Activated CD4-positive, alpha-beta T cell treated with anti-CD3 and anti-CD28 coated beads for 36 hours (primary cell): ENCODE measurements at places on chromosomes 7 and 10.
A peak's percentile ranks its signal among the peaks of the same experiment; 100 is the strongest.

DNA sequence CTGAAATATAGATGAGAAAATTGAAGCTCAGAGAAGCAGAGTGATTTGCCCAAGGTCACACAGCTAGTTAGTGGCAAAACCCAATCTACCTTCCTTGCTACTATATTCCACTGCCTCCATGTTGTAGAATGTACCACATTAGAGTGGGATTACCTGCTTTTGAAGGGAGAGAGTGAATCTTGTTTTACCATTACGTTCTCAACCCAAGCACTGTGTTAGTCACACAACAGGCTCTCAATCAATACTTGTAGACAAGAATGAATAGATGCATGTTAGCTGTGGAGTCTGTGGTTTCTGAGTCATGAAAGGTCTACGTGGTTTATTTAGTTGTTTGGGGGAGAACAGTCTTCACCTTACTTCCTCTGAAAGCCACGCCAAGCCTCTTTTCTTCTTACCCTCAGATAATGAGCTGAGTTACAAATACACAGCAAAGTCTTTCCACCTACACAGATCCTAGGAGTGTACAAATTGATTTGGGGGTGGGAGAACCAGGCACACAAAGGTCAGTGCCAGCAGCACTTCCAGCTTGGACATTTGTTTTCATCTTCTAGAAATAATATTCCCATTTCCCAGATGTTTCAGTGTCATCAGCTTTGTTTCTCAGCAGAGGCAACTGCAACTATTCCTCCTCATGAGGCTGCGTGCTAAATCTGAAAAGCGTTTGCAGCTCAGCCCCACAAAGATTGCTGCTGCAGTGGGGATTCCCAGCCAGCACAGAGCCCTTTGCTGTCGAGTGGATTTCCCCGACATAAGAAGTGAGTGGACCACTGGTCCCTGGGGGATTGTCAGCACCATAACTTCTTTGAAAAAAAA, 71.5 kb upstream of the ADO start:
- no peak overlapping the region for H3K27ac ChIP-seq
- H3K4me1 ChIP-seq, result peaks cover 25% of the 10 kb centered on the region
- no peaks in the 10 kb centered on the region for H3K36me3 ChIP-seq
- H3K27me3 ChIP-seq, result peaks cover 5% of the 10 kb centered on the region
- peak; percentile 79 for DNase-seq
- peak overlapping the region; percentile 3 for H3K4me3 ChIP-seq

GRCh38 chr10:121330563-121330962, 267.7 kb downstream of the FGFR2 start:
- no peaks in the 10 kb centered on the region for H3K36me3 ChIP-seq
- no peak overlapping the region for H3K4me3 ChIP-seq
- no peak for DNase-seq
- no peak overlapping the region for H3K27ac ChIP-seq
- peaks cover 2% of the 10 kb centered on the region for H3K27me3 ChIP-seq

GRCh38 chr10:77925410-77925794, 1.2 kb downstream of the DLG5 start:
- peaks cover 7% of the 10 kb centered on the region for H3K4me1 ChIP-seq
- no peak overlapping the region for H3K27ac ChIP-seq
- no peaks in the 10 kb centered on the region for H3K36me3 ChIP-seq

DNA sequence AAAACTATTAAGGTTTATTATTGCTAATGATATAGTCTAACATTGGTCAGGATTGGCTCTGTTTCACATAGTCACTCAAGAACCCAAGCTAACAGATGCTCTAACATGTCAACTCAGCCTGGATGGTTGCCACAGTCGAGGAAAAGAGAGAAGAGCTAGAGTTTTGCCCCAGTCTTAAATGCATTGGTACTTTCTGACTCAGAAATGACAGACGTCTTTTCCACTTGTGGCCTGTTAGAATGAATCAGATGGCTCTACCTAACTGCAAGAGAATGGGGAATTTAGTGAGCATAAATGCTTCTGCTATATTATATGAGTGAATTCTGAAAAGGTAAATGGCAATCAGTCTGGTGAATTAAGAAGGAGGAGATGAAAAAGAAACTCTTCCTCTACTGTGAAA, 13.9 kb downstream of the HECTD2 start:
- peaks cover 16% of the 10 kb centered on the region for H3K4me1 ChIP-seq
- peaks cover 5% of the 10 kb centered on the region for H3K36me3 ChIP-seq
- peak; percentile 54 for DNase-seq
- no peaks in the 10 kb centered on the region for H3K27me3 ChIP-seq

DNA sequence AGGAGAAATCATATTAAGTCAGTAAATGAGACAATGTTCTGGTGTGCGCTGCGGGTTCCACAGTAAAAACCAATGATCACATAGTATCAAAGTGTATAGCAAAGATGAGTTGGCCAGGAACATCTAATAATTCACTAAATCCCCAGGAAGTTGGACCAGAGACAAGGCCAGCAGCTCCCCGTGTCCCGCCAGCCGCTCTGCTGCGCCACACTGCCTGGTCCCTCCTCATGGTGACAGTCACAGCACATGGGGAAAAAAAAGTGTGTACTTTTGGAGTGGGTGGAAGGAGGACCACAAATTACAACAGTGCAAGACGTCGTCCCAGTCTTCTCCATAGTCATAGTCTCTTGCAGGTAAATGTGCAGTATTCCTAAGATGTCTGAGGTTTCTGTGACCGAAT, 239.0 kb upstream of the RNF32 start:
- H3K4me1 ChIP-seq, result no peaks in the 10 kb centered on the region
- H3K36me3 ChIP-seq, result no peaks in the 10 kb centered on the region
- no peak overlapping the region for H3K27ac ChIP-seq
- H3K27me3 ChIP-seq, result peaks cover 3% of the 10 kb centered on the region
- no peak overlapping the region for H3K4me3 ChIP-seq
- no peak for DNase-seq

DNA sequence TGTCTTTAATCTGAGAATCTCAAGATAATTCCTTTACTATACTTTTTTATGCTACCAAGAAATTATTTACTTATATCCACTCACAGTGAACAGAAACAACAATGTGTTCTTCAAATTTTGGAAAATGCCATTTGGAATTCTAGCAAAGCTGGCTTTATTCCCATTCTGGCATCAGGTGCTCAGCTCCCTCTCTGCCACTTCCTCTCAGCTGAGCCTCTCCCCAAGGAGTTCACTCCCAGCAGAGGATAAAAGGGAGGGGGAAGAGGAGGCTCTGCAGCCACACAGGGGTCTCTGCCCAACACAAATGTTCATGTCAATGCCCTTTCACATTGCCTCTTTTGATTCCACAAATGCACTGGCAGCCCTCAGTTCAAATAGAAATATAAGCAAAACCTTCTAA, 116.9 kb downstream of the CPEB3 start:
- no peak for DNase-seq
- no peaks in the 10 kb centered on the region for H3K4me1 ChIP-seq
- H3K36me3 ChIP-seq, result peaks cover 12% of the 10 kb centered on the region
- no peak overlapping the region for H3K27ac ChIP-seq
- no peak overlapping the region for H3K4me3 ChIP-seq

DNA sequence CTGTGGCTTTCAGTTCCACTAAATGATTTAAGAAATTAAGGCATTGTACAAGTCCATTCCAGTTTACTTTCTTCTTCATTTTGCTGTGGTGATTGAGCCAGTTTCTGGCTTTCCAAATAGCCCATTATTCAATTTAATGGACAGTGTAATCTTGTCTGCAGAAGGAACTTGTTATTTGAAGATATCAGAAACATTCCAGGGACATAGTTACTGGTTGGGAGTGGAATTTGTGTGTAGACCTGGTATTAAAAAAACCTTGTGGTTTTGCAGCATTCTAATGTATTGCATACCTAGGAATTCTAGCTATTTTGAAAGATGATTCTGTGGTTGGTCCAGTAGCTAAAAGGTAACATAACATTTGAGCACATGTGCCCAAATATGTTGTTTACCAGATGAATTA, 72.2 kb downstream of the MCU start:
- no peak for DNase-seq
- no peaks in the 10 kb centered on the region for H3K4me1 ChIP-seq
- H3K4me3 ChIP-seq, result no peak overlapping the region
- H3K27me3 ChIP-seq, result no peaks in the 10 kb centered on the region
- no peak overlapping the region for H3K27ac ChIP-seq

DNA sequence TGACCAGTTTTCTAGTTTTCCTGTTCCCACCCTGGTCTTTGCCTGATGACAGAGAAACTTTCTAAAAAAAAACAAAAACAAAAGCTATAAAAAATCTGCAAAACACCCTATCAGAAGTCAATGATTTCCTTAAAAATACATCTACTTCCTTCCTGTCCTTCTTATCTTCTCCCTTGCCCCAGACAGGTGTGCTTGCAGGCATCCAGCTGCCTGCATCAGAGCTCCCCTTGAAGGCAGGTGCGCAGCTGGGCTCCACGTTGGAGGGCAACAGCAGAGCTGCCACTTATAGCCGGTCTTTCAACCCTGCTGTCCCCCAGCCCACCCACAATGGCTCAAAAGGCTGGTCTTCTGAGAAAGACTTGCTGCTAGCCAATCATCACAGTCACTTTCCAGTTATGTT, 29.8 kb downstream of the UBE2D4 start:
- no peak overlapping the region for H3K4me3 ChIP-seq
- peaks cover 11% of the 10 kb centered on the region for H3K4me1 ChIP-seq
- H3K27ac ChIP-seq, result no peak overlapping the region

- peaks cover 3% of the 10 kb centered on the region for H3K27me3 ChIP-seq
- H3K36me3 ChIP-seq, result peaks cover 14% of the 10 kb centered on the region
- H3K27ac ChIP-seq, result peak overlapping the region; percentile 86
- peaks cover 31% of the 10 kb centered on the region for H3K4me1 ChIP-seq
Measured at GRCh38 chr7:40133561-40134427, 628 bp downstream of the MPLKIP start.

GRCh38 chr10:77391605-77392235, 245.9 kb downstream of the KCNMA1 start:
- H3K36me3 ChIP-seq, result no peaks in the 10 kb centered on the region
- H3K27ac ChIP-seq, result no peak overlapping the region
- peaks cover 3% of the 10 kb centered on the region for H3K4me1 ChIP-seq
- peaks cover 3% of the 10 kb centered on the region for H3K27me3 ChIP-seq

DNA sequence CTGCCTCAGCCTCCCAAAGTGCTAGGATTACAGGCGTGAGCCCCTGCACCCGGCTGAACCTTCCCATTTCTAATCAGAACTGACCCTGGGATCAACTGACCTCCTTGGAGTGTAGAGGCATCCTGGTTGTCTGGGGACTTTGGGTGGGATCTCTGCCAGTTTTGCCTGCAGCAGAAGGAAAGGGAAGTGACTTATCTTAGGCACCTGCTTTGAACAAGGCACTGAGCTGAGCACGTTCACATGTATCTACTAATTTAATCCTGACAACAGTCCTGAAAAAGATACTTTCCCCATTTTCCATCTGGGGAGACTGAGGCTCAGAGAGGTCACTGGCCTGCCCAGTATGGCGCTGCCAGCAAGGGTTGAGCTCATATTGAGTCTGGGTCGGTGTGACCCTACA, 153.4 kb downstream of the CUX1 start:
- no peaks in the 10 kb centered on the region for H3K4me1 ChIP-seq
- no peak overlapping the region for H3K27ac ChIP-seq
- no peaks in the 10 kb centered on the region for H3K27me3 ChIP-seq
- DNase-seq, result no peak

DNA sequence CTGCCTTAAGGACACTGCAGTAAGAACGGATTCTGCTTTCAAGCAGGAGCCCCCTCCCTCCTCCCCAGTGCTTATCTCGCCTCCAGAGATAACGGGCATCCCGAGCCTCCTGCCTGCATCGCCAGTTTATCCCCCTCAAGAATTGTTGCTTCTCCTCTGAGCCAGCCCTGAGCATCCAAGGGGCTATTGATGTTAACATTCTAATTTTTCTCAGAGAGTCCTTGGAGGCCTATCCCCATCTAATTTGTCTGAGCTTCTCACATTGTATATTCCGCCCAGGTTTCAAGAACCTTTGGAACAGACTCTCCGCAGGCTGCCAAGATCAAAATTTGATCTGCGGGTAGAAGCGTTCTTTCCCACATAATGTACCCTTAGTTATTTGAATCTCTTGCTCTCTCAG, 180.0 kb downstream of the GFRA1 start:
- no peak overlapping the region for H3K4me3 ChIP-seq
- no peak overlapping the region for H3K27ac ChIP-seq
- DNase-seq, result no peak
- H3K4me1 ChIP-seq, result no peaks in the 10 kb centered on the region
